ENCODE measurements at places on chromosomes 4 and X.

DNA sequence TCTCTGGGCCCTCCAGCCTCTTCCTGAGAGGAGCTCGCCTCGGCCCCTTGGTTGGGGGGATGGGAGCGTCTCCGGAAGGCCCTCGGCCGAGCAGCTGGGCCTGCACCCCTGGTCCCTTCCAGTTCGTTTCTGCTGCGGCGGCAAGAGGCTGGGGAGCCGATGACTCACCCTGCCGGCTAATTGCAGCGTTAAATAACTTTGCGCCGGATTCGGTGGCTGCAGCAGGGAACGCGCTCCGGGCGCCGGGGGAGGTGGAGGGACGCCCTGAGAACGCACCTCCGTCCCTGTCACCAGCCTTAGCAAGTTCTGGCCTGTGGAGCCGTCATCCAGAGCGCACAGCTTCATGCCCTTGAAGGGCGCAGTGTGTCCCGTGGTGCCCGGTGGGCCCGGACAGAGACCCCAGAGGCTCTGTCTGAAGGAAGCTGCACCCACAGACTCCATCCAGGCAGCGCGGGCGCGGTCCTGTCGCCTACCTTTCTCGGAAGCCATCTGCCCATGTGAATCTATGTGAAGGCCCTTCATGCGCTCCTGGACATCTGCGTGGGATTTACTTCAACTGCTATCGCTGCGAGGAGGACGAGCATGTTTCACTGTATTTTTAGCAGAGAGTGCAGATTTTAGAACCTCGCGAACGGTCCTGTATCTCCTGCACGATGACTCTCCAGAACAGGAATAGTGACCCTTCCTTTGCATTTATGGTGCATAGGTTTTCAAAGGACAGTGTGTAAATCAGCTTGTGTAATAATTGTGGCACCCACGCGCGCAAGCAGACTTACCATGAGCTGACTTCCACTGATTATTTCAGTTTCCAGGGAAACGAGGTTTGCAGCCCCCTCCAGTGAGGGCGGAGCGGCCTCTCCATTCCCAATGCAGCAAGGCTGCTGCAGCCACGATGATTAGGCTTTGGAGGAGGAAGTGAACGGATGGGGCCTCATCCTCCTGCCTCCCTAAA, 1.7 kb upstream of the TMEM271 start:
- peak; percentile 26 for DNase-seq

- DNase-seq = no peak
These were observed 82.4 kb downstream of the SNCA start for GRCh38 chr4:89754531-89754930.

GRCh38 chr4:55386073-55386472, 9.7 kb upstream of the TMEM165 start:
- no peak for DNase-seq

- no peak for DNase-seq
These were observed 337.6 kb downstream of the PCDH18 start for GRCh38 chr4:137194670-137195069.

- no peak for DNase-seq
These were observed 151.7 kb upstream of the TBL1X start for GRCh38 chrX:9312922-9313867.

DNA sequence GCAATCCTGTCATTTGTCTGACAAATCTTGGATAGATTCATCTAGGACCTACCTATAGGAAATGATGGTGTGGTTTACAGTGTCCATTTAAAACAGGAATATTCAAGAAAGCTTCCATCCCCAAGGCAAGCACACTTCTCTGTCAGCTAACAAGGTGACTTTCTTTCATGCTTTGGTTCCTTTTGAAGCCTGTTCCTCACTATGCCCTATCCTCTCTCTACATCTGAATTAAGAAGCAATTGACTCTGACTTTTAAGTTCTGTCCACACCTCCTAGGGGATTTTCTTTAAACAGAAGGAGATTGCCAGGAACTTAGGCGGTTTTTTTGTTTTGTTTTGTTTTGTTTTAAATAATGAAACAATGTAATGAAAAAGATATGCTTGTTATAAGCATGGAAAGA, 1181.4 kb upstream of the TENM3 start:
- DNase-seq = no peak

DNA sequence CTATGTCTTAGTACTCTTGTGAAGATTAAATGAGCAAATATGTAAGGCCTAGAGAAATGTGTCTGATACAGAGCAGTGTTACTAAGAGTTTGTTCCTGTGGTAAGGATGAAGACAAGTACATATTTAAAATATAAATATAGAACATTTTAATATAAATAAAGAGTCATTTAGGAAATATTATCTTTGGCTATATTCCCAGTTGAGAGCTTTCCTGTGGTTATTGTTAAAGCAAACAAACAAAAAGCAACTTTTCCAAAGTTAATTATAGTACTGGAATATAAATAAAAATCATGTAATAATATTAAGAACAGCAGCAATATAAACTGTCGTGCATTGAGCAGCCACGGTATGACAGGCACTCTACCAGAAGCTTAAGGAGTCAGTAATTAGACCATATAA, 472.5 kb downstream of the INPP4B start:
- no peak for DNase-seq

DNA sequence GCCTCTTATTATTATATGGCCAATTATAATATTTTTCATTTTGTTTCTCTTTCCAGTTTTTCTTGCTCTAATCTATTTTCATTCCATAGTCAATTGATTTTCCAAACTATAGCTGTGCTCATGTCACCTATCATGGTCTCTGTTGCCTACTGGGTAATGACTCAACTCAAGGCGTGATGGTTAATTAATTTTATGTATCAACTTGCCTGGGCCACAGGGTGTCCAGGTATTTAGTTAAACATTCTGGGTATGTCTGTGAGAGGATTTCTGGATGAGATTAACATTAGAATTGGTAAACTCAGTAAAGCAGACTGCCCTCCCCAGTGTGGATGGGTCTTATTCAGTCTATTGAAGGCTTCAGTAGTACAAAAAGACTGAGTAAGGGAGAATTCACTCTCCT, 9.9 kb downstream of the FHIP1A start:
- DNase-seq = no peak

- DNase-seq = peak; percentile 6
These were observed 107.5 kb upstream of the RPL34 start for GRCh38 chr4:108512615-108513505.

GRCh38 chr4:6941796-6942195, 32.2 kb downstream of the TBC1D14 start:
- no peak for DNase-seq

DNA sequence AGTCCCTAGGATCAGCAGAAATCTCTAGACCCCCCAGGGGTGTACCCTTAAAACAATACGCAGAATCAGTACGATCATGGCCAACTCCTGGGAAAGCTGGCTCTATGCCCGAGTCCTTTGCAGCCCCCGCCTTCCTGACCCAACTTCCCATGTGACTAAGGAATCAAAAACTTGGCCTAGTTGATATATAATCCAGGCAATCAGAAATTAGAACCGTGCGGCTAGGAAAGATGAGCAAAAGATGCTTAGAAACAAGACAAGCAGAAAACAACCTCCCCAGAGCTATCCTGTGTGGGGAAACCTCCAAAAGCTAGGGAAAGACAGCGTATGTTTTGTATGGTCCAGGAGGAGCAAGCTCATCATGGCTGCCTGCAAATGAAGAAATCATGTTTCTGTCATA, 110.0 kb downstream of the PPARGC1A start:
- DNase-seq = no peak

DNA sequence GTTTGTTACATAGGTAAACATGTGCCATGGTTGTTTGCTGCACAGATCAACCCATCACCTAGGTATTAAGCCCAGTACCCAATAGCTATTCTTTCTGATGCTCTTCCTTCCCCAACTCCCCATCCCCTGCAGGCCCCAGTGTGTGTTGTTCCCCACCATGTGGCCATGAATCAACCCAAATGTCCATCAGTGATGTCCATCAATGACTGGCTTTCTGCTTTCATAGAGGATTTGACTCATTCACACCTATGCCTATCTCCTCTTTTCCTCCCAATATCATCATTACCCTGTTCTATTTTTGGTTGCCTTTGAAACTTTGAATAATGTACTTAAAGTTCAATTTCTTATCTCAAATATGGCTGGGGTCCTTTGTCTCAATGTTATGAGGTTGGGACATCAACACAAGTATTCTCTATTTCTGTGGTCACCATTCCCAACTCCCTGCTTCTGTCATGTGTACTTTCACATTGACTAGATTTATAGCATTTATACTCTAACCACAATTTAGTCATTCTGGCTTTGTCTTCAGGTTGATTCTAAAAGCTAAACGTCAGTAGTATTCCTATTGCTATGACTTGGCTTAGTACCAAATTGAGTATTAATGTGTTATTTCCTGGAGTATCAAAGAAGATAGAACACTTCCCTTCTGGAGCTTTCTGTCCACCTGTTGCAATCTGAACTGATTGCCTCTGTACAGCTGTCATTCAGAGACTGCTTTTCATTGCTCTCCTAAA, 107.2 kb downstream of the TAB3 start:
- DNase-seq = no peak

DNA sequence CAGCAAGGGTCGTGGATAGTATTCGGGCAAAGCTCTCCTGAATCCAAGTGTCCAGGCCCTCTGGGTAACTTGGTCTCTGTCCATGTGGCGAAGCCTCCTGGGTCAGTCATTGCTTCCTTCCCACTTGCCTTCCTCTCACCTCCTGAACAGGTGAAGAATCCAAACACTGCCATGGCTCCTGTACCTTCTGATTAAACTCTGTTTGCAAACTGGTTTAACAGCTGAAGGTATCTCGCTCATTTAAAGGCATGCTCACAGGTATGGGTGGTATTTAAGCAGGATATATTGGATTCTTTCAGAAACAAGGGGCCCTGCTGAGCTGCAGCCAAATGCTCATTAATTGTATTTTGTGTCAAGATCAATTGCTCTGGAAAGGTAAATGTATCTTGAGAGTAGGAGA, 28.2 kb downstream of the FHDC1 start:
- DNase-seq = no peak

DNA sequence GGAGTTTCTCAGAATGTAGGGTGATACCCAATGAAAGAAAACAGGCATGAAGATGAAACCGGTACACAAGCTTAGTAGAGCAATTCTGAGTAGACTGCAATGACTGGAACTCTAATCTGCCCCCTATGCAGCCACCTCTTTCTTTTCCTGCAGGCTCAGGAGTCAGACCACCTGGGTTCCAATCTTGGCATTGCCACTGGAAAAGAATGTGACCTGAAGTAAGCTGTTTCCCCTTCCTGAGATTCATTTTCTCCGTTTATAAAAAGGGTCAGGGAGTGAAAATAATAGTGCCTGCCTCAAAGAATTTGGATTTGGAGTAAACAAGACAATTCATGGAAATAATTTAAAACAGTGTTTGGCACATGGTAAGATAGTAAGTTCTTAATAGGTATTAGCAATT, 1464.0 kb downstream of the PCDH7 start:
- no peak for DNase-seq

DNA sequence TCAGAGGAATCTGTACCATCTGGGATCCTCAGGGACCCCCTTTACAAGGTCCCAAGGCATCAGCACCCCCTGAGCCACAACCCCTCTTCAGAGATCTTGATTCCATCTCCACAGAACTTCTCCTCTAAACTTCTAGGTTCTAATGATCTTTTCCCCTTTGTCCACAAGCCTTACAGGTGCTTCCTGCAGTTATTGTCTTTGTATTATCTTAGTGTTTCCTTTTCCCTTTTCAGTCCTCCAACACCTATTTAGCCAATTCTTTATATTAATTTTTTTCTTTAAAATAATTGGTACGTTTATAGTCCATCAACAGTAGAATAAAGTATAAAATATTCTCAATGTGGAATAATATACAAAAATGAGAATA, 35.2 kb upstream of the FAM241A start:
- no peak for DNase-seq

- DNase-seq = no peak
These were observed 16.9 kb downstream of the ACOT9 start for GRCh38 chrX:23726191-23726590.

GRCh38 chr4:73612032-73612431, 8.2 kb downstream of the RASSF6 start:
- DNase-seq = no peak

DNA sequence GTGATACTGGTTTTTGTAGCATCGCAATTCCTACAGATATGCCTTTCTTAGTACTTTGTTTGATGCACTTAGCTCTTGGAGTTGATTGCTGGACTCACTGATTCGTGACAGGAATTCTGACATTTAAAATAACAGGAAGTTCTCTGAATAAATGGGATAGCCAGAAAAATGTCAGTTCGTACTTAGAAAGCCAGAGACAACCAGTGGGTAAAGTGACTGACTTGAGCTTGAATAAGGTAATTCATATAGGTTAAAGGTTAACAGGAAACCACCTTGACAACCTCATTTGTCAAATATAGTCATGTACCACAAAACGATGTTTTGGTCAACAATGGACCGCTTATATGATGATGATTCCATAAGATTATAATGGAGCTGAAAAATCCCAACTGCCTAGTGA, 181.4 kb downstream of the RPA4 start:
- DNase-seq = no peak

DNA sequence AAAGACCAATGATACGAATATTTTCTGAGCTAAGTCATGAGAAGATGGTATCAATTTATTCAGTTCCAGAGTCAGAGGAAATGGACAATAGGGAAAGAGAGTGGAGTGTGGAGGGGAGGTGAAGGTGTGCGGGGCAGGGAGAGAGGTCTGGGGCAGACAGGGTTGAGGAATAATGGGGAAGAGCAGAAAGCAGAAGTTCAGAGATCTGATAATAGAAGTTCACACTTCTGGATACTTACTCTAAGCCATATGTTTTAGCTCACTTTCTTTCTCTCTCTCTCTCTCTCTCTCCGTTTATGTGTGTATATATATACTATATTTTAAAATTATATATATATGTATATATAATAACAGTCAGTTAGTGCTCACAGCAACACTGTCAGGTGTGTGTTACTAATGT, 40.4 kb downstream of the FOXR2 start:
- DNase-seq = no peak

- DNase-seq = no peak
These were observed 176.7 kb downstream of the PDGFC start for GRCh38 chr4:156794863-156795262.

GRCh38 chr4:14965071-14965470, 37.2 kb upstream of the CPEB2 start:
- DNase-seq = no peak

DNA sequence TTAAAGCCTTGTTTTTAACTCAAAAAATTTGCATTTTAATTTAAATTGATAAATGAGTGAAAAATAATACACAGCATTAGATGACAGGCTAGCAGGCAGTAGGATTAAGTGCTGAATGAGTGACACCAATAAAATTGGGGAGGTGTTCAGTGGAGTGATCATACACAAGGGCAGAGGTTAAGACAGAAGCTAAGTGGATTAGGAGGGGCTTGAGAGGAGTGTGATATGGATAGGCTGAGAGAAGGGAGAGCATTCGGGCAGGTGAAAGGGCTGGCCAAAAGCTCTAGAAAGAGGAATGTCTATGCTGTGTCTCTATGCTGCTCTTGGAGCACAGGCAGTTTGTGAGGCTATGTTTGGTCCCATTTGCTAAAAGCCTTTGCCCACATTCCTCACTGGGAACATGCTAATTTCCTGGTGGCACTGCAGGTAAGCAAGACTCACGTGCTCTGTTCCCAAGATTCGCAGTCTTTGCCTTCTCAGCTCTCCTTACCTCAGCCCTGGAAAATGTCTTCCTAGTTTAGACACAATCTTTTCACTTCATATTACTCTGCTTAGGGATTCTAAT, 52.8 kb upstream of the CCSER1 start:
- peak; percentile 35 for DNase-seq
